ENCODE measurements at places on chromosomes 1 and 21. TPM values are rescaled to one million over a fixed set of nuclear protein-coding genes. Genes with fewer than 3 reads are reported as not detected.

Gene MYCBP
- total RNA-seq: 18.5 TPM

Gene SLAMF6
- total RNA-seq: 0.21 TPM

DNA sequence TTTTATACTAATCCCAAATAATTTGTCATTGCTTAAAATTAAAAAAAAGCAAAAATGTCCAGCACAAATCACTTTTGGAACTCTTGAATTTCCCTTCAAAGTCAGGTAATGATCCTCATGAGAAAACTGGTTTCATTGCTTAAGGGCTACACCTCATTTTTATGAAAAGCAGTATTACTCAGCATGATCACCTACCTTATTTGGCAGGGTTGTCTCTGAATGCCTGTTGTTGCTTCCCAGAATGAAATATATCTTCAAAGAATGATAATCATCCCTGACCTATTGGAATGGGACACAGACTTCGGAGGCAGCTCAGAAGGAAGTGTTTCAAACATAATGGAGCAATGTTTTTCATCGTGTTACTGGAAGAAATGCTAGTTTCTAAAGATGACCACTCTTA lies 29.7 kb downstream of the C1orf21 start:
- DNase-seq: no peak

DNA sequence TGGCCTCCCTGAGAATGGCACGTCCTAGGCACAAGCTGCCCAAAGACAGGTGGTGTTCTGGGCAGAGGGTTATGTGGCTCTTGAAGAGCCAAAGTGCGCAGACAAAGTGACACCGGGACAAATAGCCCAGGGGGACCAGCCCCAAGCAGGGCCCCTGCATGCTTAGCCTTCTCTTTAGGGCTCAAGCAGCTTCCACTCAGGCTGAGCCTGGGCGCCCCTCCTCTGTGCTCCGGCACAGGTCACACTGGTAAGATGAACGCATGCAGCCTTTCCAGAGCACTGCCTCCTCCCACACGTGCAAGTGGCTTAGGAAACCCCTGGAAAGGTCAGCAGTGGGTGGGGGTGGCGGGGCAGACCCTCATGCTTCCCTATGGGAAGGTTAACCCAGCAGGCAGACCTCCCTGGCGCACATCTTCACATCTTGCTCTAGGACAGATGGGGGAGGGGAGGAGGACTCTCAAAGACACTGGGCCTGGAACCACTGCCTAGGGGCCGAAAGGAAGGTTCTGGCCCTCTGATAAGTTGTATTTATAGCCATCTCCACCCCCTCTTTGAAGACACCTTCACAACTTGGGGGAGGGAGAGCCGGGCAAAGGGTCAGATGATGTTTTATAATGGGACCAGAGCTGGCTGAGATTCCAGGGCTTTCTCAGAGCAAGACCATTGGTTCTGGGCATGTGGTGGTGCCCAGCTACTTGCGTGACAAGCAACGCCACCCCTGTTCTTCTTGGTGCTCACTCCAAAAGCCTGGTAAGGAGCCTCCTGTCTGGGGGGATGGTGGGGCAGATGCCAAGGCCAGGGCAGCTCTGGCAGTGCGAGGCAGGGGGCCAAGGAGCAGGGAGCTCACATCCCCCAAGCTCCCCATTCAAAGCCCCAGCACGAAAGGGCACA lies 5.5 kb downstream of the KLHL21 start:
- no peak for DNase-seq

GRCh38 chr1:907611-908451 lies 15.9 kb upstream of the SAMD11 start:
- peak; percentile 52 for DNase-seq

GRCh38 chr1:232876506-232877364 lies 71.5 kb downstream of the MAP10 start:
- DNase-seq: no peak

DNA sequence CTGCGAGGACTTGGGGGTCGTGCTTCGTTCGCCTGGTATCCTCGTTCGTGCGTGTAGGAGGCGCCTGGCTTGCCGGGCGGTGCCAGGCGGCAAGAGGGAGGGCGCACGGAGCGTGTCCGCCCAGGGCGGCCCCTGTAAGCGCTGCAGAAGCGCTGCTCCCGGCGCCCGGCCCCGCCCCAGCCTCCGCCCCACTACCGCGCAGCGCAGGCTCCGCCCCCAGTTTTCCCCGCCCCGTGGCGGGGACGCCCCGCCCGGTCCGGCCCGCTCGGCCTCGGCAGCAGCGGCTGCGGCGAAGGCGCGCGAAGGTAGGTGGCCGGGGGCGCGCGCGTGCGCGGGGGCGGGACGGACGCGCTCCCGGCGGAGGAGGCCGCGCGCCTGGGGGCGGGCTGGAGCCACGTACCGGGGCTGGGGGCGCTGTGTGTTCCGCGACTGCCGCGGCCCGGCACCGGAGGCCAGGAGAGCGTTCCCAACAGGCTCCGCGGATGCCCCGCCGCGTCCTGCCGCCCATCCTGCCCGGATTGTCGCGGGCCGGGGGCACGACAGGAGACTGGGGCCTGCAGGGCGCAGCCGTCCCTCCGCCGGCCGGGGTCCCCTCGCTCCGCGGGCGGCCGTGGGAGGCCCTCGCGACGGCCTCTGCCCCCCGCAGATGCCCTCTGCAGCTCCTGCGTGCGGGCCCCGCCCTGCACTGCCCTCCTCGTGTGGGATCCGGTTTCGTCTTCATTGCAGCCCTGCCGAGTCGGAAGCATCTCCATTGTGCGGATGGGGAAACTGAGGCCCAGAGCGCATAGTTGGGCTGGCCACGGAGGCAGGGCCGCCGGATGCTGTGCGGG lies 7.7 kb upstream of the CROCC start:
- peak; percentile 92 for DNase-seq

DNA sequence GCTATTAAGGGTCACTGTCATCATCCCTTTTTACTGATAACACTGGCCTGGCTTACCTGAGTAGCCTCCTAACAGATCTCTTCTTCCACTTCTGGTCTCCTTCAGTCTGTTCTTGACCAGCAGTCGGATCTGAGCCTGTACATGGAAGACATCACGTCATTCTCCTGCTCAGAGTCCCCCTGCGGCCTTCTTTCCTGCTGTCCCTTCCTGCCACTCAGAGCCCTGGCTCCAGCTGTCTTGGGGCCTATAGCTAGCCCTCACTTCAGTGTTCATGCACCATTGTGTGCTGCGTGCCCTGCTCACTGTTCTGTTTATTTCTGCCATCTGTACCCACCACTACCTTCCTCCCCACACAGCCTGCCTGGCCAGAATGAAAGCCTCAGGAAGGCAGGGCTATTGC lies 8.4 kb downstream of the ADARB1 start:
- no peak for DNase-seq

DNA sequence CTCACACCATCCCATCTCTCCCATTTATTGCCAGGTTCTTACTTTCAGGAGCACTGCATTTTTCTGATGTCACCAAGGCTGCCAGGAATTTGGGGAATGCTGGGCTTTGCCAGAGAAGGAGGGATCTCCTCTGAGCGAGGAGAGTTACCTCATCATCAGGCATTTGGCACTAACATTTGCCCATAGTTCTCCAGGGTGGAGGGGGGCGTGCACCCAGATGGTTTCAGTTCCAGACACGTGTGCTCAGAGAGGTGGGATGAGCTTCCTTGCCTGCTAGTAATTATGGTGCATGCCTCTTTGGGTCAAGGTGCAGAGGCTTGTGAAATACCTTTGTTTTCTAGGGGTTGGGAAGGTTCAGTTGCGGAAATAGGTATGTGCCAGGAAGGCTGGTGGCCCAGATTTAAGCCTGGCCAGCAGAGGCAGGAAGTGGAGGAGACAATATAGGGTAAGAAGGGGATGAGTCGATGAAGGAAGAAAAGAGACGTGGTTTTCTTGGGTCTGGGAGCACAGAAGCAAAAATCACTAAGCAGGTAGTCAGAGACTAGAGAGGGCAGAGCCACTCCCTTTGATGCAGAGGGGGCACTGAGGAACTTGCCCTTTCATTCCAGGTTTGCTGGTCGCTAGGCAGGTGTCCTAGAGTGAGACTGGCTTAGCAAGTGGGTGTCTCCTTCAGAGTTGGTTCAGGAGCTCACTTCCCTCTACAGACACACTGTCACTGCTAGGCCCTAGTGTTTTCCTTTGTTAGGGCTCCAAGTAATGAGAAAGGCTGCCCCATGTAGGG lies 7.2 kb downstream of the TUFT1 start:
- no peak for DNase-seq

DNA sequence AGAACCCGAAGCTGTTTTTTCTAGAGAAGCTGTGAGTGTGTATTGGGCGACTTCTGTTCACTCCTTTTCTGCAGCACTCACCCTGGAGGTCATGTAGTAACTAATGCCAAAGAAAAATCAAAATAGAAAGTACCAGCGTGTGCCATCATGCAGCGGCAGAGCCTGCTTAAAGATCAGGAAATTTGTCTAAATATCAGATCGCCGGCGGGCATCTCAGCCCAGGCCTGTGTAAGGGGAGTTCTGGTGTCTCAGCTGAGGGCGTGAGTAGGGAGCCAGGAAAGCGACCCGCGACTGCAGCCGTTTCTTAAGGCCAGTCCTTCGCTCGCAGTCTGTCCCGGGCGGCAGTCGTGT lies 768 bp downstream of the EDARADD start:
- no peak for DNase-seq

DNA sequence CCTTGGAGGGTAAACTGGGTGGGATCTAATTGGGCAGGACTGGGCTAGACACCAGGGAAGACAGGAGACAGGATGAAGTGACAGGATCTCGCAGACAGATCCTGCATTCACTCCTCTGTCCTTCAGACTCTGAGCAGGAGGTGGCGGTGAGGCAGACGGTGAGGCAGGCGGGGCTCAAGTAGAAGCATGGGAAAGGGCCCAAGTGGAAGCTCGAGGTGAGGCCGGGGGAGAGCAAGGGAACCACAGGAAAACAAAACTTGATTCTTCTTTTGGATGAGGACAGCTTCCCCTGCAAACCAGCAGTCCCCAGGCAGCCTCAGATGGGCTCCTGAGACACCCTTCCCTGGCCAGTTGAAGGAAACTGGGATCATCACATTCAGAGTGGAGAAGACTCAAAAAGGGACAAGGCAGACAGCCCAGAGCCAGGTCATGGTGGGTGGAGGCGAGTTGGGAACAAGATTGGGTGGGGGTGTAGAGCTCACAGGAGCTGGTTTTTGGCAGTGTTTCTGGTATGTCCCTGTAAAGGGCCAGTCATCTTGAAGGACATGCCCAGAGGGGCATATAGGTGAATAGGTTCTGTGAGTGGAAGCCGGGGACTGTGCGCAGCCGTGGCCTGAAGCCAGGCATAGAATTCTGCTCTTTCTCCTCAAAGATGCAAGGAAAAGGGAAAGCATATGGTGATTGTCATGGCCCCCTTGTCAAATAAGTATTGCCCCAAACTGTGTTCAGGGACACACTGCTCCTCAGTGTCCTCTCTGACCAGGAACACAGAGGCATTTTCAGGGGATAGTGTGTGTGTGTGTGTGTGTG lies 18.0 kb downstream of the INKA2 start:
- no peak for DNase-seq

- no peak for DNase-seq
Measured at GRCh38 chr1:209886219-209886536, 51.8 kb upstream of the SYT14 start.

DNA sequence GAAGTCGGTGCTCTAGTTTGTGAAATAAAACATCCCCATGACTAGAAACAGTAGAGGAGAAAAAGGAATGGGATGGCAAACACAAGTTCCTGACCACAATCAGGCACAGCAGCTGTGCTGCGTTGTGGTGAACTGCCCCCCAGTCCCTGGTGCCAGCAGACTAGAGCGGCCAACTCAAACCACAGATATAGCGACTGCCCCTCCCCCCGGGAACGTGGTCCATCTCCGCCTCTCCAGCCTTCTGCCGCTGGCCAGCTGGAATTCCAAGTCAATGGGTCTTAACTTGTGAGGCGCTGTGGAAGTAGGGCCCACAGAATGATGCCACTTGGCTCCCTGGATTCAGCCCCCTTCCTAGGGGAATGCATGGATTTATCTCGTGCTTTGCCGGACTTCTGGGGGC lies 41.6 kb upstream of the ZNF678 start:
- no peak for DNase-seq

DNA sequence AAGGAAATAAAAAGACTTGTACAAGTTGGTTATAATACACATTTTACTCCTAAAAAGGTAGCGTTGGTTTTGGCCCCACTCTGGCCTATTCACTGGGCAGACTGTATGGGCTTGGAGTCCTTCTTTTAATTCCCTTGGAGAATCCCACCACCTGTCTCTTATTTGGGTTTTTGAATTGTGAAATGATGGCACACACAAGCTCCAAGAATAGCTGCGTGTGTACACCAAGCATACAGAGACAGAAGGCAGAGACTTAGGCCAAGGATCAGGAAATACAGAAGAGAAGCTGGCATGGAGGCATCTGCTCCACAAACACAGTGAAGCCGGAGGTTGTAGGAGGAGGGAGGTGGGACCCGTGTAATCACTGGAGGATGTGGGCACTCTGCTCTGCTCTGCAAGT lies 29.1 kb downstream of the DDR2 start:
- DNase-seq: no peak

DNA sequence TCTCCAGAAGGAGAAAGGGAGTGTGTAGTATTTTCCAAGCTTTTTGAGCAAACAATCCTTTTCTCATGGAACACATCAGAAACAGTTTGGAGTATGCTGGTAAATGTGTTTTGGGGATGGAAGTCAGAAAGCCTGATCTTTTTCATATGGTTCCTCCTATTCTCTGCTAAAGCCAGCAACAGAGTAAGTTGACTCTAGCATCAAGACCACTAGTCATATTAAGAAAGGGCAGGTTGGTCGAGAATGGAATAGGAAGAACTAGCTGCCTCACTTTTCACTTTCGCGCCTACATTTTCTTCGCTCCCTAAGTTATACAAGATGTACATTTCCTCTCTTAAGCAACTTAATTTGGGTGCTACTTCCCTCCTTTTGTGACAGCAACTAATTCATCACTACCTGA lies 24.0 kb downstream of the PPT1 start:
- DNase-seq: no peak

DNA sequence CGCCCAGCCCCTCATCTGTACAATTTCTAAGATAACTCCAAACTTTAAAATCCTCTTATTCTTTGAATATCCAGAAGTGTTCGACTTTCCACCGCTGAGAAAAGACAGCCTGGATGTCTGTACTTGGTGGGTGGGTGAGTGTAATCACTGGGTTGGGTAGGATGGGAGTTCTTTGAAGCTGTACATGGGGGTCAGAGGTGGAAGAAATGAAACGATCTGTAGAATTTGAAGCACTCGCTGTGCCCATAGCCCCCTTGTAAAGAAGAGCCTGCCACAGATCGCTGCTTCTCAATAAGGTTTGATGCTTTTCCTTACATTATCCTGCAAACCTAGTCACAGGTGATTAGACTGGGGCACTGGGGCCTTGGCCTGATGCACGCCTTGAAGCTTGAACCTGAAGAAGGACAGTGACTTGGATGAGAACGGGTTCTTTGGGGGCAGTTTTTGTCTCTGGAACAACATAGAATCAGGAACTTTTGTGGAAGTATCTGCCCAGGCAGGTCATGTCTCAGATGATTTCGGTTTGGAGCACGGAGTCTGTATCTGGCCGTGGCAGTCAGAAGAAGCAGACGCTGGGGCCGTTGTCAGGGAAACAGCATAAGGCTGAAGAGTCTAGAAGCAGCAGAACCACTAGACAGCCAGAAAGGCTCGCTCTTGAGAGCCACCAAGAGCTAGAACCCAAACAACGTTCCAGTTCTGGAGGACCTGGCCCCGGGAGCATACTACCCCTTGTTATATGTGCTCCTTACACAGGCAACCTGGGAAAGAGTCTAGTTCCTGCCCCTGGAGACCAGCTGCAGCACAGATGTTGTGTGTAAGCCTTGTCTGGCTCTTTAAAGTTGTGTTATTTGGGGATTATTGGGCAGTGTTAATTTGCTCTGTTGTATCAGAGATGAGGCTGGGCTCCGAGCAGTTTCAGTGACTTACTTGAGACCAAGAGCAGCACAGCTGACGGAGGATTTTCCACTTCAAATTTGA lies 45.1 kb upstream of the SCCPDH start:
- no peak for DNase-seq

Measured in adrenal gland (tissue), 19 donors.